ENCODE measurements at places on chromosomes 4 and X.

GRCh38 chr4:129358571-129358970 lies 262.6 kb downstream of the C4orf33 start:
- no peak for DNase-seq

DNA sequence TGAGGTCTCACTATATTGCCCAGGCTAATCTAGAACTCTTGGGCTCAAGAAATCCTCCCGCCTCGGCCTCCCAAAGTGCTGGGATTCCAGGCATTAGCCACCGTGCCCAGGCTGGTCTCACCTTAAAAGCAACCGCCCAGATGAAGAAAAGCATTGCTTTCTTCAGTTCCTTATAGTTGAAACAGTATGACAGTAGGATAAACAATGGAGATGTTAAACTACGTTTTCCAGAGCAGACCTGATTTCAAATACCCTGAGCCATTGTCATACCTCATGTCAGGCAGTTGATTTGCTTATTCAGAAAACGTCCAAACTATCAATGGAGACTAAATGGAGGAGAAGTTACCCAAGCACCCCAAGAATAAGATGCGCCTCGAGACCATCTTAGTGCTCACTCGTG lies 26.3 kb upstream of the TMEM131L start:
- DNase-seq = no peak

GRCh38 chrX:134642386-134642785 lies 15.9 kb downstream of the PLAC1 start:
- DNase-seq = no peak

DNA sequence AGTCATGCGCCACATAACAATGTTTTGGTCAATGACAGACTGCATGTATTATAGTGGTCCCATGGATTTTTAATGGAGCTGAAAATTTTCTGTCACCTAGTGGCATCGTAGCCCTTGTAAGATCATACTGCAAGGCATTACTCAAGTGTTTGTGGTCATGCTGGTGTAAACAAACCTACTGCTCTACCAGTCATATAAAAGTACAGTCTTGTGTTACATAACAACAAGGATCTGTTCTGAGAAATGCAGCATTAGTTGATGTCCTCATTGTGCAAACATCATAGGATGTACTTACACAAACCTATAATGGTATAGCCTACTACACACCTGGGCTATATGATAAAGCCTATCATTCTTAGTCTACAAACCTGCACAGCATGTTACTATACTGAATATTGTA lies 34.6 kb downstream of the COX18 start:
- DNase-seq = no peak

DNA sequence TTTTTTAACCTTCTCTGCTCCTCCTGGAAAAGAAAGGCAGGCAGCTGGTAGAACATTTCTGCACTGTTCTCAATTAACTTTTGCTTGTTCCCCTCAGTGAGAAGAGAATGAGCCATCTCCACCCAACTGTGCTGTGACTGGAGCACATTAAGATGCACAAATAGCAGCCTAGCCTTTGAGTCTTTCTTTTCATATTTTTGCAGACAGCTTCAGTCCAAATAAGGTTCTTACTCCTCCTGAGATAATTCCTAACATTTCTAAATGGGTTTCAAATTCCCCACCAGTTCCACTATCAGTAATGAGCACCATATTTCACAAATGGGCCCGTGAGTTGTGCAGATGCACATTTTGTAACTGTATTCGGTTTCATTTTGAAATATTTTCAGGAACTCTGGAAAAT lies 118.6 kb downstream of the SPCS3 start:
- no peak for DNase-seq

GRCh38 chr4:56251556-56251955 lies 135.7 kb downstream of the AASDH start:
- no peak for DNase-seq

DNA sequence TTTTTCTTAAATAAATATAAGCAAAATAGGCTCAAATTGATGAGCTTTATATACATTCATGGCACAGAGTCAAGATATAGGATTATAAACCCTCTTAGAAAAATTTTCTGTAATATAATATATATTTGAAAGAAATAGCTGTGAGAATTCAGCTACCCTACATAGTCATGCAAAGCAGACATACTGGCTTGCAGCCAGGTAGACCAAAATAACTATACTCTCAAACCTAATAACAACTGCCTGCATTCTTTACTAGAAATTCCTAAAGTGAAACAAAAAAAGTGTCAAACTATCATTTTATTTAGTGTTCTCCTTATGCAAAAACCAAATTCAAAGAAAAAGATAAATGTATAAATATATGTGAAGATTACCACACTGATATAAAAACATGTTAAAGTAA lies 1390.2 kb downstream of the C4orf33 start:
- DNase-seq = no peak

DNA sequence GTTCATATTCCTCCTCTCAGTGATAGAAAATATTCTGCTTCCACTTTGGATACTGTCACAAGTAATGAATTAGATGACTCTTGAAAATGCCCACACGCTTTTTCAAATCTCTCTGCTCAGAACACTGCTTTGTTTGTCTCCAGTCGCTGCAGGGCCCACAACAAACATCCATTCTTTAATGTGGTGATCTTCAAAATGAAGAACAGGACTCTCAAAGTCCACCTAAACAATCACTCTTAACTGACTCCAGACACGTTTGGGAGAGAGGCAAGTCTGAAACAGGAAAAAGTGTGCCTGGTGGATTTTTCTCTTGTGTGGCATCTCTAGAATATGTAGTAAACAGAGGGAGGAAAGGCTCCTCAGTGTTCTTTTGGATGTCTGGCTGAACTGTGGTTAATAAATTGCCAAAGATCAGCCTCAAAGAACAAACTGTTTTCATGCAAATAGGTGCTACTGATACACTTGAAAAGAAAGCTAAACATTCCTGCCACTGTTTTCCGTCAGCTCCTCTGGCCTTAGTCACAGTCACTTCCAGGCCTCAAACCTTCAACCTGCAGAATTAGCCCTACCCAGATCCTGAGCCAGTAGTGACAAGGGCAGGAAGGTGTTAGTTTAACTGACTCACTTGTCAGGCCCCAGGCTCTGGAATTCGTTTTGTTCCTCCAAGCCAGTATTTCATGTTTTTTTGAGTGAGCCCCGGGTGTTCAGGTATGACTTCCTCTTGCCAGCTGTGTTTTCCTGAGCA lies 259.6 kb upstream of the GPC4 start:
- DNase-seq = no peak

DNA sequence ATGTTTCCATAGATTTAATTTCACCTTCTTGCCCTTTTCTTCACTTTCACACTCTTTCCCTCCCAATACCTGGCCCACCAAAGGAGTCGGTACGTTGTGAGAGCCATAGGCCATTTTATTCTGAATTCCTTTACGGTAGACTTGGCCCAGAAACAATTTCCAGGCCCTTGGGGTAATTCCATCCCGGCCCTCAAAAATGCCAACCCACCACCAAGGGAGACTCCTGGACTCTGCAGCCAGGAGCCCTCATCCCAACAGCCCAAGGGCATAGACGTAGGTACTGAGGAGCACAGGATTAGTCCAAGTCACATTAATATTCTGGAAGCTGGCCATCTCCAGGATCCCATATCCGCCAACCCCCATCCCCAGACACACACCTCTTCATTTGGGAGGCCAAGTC lies 102.9 kb downstream of the LIMCH1 start:
- no peak for DNase-seq

DNA sequence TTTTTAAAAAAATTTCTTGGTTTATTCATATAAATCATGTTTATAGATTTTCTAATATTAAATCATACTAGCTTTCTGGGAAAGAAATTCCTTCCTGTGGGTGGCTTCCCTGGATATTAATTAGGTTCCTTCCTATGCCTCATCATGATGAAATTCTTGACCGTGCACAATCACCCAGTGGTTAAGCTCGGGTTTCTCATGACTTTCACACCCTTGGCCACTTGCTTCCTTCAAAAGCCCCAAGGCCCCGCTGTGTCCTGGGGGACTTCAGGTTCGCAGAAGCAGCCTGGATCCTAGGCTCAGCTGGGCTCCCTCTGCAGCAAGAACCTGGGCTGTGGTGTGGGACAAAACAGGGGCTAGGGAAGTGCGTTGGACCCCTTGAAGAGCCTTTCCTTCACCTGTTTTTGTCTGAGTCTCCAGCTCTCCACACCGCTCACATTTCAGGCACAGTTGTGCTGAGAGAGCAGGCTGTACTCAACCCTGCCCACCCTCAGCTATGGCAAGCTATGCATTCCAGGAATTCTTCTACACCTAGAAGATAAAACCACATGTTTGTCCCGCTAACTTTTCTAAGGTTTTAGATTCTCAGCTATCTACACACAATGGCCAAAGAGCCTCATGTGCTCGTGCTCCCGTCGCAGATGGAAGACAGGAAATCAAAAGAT lies 48.9 kb upstream of the TMSB15B start:
- no peak for DNase-seq

GRCh38 chrX:21487832-21488231 lies 113.6 kb downstream of the CNKSR2 start:
- no peak for DNase-seq

DNA sequence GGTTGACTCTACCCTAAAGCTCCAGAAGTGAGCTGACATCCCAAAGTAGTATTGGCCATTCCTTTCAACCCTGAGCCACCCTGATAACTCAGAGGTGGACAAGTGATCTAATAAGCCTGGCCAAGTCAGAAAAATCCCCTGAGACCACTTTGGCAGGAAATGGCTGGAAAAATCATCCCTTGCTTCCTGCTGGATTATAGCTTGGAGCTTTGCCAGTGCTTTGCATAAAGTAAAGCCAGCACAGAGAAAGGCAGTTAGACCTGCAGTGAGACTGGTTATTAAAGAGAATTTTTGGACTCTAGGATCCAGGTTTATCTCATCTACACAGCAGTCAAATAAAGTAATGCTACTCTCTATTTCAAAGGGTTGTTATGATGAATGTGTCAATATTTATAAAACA lies 6.4 kb downstream of the CXCL3 start:
- no peak for DNase-seq

GRCh38 chr4:912548-913279 lies 19.4 kb downstream of the GAK start:
- DNase-seq = no peak

DNA sequence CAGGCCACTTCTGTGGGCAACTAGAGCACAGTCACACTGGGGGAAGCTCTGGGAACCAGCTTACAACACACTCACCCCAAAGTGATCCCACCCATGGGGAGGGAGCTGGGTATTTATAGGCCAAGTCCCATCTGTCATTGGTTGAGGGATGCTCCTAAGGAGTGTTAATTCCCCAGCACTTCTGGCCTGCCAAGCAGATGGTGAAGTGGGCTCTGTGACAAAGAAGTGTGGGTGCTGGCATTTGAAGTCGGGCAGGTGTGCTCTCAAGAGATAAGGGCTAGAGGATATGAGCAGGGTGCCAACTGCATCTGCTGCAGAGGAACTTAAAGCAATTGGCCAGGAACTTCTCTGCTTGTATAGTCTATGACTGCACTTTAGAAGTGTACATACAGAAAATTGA lies 30.9 kb downstream of the PTCHD1 start:
- DNase-seq = no peak

DNA sequence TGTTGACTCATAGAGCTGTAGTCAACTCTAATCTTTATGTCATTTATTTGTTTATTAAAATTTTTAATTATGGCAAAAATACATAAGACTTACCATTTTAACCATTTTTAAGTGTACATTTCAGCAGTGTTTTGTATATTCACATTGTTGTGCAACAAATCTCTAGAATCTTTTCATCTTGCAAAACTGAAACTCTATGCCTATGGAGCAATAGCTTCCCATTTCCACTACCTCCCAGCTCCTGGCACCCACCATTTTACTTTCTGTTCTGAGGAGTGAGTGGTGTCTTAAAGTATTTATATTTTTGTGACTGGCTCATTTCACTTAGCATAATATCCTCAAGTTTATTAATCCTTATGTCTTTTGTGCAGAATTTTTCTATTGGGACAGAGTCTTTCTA lies 181.0 kb downstream of the GPAT3 start:
- DNase-seq = no peak

GRCh38 chrX:149568701-149569296 lies 18.5 kb downstream of the MAGEA9B start:
- no peak for DNase-seq

DNA sequence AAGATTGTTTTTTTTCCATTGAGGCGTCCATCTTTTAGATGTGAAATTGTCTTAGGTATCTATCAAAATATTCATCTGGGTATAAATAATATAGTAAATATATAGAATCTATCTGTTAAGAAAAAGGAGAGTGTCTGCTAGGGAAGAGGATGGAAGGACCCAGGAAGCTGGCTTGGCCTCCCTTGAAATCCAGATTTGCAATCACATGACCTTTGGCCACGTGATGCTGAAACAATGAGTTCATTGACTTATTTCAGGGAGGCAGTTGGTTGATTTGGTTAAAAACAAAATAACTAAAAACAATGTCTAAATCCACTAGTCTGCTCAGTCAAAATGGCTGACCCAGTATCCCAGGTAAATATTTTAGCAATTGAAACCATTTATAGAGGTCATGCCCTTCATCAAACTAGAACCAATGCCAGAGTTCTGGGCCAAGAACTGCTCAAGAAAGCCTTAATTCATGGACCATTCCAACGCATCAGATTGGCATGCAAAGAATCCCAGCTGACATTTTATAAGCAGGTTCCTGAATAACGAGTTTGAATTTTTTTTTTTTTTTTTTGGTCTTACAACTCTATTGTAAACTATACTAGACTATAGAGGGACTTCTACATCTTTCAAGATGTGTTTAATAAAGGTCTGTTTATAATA lies 172.7 kb downstream of the MID1 start:
- DNase-seq = no peak

DNA sequence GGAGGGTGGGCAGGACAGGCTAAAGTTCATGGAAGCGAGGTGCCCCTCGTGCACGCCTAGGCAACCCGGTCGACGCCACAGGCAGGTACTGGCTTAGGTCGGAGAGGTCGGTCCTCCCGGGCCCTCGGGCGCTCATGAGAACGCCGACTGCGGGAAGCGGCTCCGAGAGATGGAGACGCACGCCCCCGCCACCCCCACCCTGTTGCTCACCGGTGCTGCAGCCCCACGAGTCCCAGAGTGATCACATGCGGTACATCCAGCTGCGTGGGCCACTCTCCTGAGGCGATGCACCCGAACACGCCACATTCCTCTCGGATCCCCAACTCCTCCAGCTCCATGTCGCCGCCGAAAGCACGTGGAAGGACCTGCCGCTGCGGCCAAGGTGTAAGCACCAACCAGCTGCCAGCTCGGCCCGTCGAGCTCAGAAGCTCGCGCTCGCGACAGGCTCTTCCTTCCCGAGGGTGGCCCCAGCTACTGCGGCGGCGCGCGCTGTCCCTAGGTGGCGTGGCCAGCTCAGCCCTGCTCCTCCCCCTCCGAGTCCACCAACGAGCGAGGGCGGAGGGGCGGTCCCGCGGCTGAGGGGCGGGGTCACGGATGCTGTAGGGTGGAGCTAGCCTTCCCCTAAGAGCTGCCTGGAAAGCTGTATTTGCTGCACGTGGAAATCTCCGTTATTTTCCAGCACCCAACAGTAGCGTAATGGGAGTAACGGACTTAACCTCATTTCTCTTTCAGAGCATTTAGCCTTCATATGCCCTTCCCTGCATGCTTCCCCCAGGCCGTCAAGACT lies at the start of gene PPAT:
PPAT (minus strand) TSS at position 476 of the 787 bp plus-strand sequence; CDS start at position 338, 138 bp downstream.
- peak; percentile 99 for DNase-seq
